GM19239 (cell line): ENCODE measurements at places on chromosomes 3 and 15.

DNA sequence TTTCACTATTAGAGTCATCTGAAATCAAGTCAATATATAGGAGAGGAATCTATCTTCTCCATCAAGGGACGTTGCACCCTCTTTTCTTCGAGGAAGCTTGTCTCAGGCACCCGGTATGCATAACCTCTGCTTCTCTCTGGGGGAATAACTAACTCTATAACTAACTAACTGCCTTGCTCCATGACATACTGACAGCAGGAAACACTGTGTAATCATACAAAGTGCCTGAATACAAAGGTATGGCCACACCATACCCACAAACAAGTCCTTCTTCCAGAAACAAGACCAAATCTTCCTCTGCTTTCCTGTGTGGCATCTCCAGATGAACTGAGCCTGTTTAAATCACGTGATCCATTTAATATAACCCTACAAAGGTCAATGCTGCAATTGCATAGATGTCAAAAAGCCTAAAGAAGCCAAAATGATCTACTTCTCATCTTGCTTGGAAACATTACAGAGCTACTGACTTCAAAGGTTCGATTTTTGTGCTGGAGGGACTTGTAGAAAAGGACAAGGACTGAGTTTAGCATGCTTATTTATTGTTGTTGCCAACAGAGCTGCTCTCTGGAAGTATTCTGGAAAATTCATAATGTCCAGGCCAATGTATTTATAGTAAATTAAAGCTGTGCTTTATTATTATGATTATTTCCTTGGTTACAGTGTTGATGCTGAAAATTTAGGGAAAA, 380.5 kb downstream of the FOXP1 start:
- no peak for DNase-seq

GRCh38 chr3:151096716-151097115, 11.3 kb downstream of the MED12L start:
- no peak for DNase-seq

GRCh38 chr3:69292185-69292584, 93.7 kb downstream of the FRMD4B start:
- DNase-seq, result no peak

GRCh38 chr3:50205413-50206276, 574 bp downstream of the SLC38A3 start:
- DNase-seq, result no peak

GRCh38 chr15:94844198-94844537, 612.8 kb downstream of the MCTP2 start:
- DNase-seq, result no peak

GRCh38 chr3:194481525-194482195, 5.1 kb downstream of the ATP13A3 start:
- no peak for DNase-seq

GRCh38 chr3:187954516-187954872, 199.5 kb upstream of the LPP start:
- no peak for DNase-seq

DNA sequence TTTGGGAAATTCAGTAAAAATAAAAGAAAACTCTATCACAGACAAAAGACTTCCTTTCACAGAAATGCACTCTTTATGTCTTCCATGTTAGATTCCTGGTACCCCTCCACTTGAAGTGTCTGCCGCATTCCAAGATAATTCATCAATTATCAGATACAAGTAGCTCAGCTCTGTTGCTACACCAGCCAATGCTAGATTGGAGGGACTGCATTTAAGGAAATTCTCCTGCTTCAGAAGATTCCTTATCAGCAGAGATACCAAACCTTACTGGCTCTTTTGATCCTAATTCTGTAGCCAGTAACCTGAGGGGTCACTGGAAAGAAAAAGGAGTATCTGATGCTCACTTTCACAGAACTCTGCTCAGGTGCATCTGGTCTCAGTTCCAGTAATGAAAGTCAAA, 63.9 kb downstream of the TM4SF4 start:
- no peak for DNase-seq

DNA sequence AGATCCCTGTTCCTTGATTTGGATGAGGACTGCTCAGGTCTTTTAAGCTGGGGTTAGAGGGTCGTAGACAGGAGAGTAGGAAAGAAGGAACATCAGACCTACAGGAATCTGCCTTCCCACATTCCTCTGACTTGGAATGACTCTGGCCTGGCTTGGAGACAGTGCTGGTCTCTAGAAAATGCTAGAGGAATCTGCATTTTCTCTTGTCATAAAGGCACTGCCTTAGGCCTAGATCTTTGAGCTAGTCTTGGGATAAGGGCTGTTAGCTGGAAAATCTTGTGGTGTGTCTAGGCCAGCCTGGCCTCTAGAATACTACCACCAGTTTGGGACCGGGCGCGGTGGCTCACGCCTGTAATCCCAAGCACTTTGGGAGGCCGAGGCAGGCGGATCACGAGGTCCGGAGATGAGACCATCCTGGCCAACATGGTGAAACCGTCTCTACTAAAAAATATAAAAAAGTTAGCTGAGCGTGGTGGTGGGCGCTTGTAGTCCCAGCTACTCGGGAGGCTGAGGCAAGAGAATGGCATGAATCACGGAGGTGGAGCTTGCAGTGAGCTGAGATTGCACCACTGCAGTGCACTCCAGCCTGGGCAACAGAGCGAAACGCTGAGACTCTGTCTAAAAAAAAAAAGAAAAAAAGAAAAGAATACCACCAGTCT, 17.3 kb upstream of the BSN start:
- DNase-seq, result no peak

GRCh38 chr3:169147238-169148008, 516.1 kb downstream of the MECOM start:
- DNase-seq, result no peak

DNA sequence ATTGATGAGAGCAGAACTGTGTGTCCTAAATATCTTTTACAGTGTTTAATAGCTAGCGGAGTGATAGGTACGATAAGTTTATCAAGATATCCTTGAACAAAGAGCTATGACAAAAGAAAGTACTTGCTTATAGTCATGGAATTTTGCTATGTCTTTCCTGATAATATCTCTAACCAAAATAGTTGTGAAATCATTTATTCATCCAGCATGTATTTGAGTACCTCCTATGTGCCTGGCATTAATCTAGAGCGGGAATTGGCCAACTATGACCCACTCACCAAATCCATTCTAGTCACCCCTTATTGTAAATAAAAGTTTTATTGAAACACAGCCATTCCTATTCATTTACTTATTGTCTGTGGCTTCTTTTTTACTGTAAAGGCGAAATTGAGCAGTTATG, 46.6 kb downstream of the ZFAND6 start:
- DNase-seq, result no peak

- DNase-seq, result no peak
Observed at GRCh38 chr3:124133366-124133940, 141.5 kb upstream of the ROPN1 start.

DNA sequence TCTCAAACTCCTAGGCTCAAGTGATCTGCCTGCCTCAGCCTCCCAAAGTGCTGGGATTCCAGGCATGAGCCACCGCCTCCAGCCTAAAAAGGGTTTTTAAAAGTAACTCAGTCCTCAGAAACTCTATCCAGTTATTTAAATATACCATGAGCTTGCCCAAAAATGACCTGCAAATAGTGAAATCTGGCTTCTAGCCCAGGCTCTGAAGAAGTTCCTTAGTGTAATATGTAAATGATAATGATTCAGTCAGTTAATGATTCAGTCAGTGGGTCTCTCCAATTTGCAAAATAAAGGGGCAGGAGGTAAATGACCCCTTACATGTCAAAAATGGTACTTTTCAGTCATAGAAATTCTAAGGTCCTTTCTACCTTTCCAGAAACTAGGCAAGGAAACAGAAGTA, 28.8 kb downstream of the LRRC2 start:
- DNase-seq, result no peak

- DNase-seq, result no peak
Observed at GRCh38 chr15:31111091-31111647, 9.6 kb upstream of the TRPM1 start.

DNA sequence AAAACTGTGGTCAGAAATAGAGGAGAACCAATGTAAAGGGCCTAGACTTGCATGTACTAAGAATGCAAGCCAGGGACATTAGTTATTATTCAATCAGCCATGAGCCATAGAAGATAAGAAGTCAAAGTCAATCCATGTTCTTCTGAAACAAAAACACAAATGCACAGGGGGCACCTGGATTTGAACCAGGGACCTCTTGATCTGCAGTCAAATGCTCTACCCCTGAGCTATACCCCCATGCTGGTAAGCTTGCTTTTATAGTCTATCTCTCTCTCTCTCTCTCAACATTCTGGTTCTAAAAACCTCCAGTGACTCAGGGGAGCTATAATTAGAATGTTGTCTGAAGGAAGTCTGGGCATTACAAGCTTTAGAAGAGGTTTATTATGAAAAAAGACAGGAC, 85.6 kb upstream of the ACP3 start:
- no peak for DNase-seq

DNA sequence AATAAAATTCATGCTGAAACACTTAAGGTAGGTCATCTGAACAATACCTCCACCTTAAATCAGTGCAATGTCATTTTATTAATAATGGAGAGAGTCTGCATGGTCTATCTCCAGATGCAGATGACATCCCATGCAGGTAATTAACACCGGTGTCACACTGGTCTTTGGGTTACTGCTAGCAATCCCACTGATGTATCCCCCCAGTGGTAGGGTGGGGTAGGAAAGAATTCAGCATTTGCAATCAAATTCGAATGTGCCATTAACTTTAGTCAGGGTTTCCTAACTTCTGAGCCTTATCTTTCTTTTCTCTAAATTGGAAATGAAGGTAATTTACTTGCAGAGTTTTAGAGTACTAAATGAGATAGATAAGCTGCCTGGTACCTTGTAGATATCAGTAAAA, 44.4 kb downstream of the KIF15 start:
- no peak for DNase-seq

GRCh38 chr3:108202834-108203233, 19.4 kb downstream of the IFT57 start:
- DNase-seq, result no peak

DNA sequence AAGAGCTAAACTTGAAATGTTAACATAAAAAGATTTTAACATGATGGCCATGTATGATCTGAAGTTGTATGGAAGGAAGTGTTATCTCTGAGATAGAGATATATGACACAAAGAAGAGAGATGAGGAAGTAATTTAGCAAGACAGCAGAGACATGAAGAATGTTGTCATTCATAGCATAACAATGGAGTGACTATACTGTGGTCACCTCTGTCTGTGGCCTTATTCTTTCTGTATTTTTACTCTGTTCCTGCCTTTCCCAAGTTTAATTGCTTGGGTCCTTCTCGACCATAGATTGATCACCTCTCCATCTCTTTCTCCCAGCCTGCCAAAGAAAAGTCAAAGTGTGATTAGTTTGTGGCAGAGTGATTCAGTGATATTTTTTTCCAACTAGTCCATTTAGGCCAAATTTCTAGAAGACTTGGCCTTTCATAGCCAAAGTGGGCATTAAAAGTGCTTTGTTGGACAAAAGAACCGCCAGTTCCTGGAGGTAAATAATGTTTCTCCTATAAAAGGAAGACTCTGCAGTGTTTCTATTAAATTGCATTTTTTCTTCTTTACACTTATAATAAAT, 711.9 kb downstream of the CADM2 start:
- DNase-seq, result no peak

- peak; percentile 45 for DNase-seq
Observed at GRCh38 chr15:64634027-64634426, 141.4 kb downstream of the RBPMS2 start.

GRCh38 chr3:54188176-54188791, 65.9 kb downstream of the CACNA2D3 start:
- peak; percentile 31 for DNase-seq

DNA sequence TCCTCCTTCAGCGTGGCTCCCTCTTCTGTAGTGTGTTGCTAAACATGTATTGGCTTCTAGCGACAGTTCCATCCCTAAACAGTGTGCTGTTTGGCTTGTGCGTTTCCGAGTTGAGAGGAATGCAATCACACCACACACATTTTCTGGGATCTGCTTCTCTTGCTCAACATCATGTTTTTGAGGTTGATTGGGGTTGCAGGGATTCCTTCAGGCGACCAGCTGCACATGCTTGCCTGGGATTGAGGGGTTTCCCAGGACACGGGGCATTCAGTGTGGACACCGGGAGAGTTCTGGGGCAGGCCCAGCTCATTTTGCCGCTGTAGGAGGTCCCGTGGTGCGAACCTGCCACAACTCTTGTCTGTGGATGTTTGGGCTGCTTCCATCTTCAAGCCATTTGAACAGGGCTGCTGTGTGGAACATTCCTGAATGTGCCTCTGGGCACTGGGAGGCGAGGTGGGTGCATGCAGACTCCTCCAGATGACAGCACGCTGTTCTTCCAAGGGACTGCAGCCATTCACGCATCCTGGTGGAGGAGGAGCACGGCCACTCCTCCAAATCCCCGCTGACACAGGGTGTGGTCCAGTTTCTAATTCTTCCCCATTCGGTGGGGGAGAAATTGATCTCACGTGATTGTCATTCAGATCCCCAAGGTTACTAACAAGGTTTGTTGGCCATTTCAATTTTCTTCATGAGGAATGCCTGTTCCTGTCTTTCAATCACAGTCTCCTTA, 82.8 kb downstream of the PLXNA1 start:
- DNase-seq, result no peak
